ENCODE measurements at places on chromosomes 5 and 9.

DNA sequence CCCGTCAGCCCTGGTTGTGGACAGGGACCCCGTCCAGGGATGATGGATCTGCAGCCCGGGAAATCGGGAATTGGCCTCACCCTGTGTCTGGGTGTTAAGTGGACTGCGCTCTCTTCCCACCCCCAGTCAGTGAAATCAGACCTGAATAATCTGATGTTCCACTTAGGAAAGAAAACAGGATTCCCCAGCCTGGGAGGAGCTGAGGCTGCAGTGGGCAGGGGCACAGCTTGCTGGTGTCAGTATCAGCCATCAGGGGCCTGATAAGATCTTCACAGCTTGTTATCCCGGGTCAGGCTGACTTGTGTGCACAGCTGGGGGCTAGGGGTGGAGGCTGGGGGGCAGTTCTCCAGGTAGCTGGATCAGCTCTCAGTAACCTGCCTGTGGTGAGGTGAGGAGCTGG lies 29.1 kb downstream of the LMX1B start:
- DNase-seq, result no peak

- DNase-seq, result no peak
Measured at GRCh38 chr9:4349816-4350418, 50.0 kb upstream of the GLIS3 start.

- no peak for DNase-seq
Measured at GRCh38 chr5:175829813-175830585, 41.4 kb upstream of the CPLX2 start.

DNA sequence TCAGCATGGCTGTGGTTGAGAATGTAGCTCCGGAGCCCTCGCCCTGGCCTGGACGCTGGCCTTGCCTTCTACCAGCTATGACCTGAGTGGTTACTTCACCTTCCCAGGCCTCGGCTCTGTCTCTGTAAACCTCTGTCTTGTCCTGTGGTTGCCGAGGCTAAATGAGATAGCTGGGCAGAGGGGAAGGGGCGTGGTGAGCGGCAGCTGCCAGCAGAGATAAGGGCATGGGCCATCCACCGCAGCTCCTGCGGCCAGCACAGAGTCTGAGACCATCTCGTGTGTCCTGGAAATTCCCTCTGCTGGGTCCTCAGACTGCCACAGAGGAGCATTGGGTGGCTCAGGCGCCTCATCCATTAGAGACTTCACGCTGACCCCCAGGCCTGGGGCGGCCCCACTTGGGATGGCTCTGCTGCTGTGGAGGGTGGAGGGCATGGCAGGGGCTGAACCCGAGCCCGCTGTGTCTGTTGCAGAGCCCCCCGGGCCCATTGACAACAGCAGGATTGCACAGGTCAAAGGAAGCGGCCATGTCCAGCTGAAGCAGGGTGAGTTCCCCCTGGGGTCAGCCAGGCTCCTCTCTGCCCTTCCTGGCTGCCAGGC lies 43.9 kb downstream of the USP20 start:
- DNase-seq, result no peak

DNA sequence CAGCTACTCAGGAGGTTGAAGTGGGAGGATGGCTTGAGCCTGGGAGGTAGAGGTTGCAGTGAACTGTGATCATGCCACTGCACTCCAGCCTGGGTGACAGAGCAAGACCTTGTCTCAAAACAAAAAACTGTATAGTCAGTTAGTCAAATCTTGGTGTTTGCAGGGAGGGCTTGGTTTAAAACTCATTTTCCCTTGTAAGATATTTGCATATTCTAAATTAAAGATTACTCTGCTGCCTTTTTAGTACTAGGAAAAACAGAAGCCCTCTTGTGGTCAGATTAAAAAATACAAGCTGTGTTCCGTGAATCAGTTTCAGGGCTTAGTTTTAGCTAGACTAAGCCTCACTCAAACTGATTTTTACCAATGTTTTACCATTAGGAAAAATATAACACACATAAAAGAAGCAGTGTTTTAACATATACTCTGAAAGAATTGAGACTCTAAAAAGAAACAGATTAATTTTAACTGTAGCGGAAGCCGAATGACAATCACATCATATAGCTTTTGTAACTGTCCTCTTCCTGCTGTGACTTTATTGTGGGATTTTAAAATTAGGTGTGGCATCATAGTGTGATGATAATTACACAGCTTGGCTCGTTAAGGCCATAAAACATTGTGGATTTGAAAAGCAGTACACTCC lies 84.9 kb upstream of the BASP1 start:
- no peak for DNase-seq

DNA sequence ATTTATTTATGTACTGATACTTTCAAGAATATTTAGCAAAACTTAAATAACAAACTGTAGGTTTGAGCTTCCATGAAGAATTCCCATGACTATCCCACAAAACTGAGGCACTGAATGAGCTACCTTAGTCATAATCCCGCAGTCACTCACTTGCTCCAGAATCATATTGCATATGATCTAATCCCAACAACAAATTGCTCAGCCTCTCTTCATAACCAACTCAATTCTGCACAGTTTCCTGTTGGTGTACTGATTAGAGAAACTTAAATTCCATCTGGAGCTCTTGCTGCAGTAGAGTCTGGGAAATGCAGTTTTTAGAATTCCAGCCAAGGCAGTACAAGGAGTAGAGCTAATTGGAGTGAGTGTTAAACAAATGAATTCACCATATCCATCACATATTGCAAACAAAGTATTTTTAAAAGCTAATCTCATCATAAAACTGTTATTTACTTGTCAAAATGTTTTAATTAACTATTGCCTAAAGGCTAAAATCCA lies 35.7 kb upstream of the CDH18 start:
- DNase-seq, result no peak

GRCh38 chr5:154523709-154524108 lies 45.7 kb upstream of the HAND1 start:
- no peak for DNase-seq

- DNase-seq, result no peak
Measured at GRCh38 chr5:142698447-142699183, 12.7 kb upstream of the FGF1 start.

- no peak for DNase-seq
Measured at GRCh38 chr5:179166886-179167841, 107.0 kb downstream of the ZNF354C start.

DNA sequence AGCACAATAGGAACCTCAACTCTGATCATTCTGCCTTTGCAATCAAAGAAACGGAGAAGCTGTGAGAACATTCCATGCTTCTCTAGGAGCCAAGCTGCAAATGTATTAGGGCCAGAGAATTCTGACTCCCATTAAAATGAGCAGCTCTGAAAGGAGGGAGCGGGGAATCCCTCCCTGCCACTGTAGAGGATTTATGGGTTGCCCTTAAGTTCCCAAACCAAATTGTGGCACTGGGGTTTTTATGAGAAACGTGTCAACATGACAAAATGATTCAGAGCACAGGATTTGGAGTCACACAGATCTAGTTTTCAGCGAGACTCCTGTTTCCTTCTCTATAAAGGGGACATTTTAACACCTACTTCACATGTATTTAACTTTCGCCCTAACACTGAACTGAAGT lies 1.8 kb downstream of the IL6ST start:
- DNase-seq, result no peak

DNA sequence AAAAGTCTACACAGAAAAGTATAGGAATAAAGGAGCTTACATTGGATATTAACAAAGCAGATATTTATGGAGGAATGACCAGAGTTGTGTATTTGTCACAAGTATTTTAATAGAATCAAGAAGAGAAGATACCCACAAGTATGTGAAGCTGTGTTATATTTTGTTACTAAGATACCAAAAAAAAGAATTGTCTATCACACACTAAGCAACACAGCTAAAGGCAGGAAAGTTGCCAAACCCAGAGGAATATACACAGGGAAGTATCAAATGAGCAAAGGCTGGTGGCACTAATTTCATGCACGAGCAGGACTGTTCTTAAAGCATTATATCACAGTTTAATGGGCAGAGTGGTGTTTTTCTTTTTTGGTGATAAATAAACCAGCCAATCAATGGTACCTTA lies 30.9 kb upstream of the RAI14 start:
- DNase-seq, result no peak

DNA sequence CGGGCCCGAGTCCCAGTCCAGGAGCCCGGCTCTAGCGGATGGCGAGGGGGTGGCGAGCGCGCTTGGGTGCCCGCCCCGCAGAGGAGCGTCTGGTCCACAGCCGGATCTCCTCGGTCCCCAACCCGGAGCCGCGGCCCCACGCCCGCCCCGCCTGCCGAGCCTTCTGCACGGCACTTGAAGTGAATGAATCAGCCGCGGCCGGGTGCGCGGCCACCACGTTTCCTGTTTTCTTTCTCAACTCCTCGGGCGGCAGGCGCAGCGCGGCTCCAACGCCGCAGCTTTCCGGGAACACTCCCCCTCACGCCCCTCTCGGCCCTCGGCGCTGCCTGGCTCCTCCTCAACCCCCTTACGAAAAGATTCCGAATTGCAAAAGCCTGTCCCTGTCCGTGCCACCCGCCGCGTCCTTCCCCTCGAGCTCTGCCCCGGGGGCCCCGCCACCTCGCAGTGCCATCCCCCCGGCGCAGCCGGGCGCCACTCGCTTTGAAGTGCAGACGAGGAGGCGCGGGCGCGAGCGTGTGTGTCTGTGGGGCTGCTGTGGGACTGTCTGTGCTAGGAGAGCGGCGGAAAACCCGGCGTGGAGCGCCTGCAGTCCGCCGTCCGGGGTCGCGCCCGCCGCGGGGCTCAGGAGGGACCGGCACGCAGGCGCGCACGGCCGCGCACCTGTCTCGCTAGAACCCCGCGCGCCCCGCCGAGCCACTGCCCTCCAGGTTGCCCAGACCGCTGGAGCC lies 456.6 kb downstream of the RAB3C start:
- peak; percentile 16 for DNase-seq

DNA sequence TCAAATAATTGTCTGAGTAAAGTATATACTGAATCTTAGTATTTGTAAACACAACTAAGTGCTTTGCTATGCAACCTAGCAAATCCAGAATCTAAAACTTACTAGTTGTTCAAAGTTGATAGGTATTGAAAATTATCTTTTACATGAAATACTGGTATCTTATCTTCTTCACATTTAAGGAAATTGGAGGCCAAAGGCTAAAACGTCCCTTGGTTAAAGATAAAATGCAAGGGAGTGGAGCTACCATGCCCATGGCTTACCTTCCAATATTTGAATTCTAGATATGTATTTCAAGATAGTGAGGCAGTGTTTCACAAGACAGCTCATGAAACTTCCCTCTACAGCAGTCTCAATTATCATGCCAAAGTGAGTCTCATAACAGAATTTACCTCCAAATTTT lies 373.5 kb downstream of the KIAA0825 start:
- no peak for DNase-seq

DNA sequence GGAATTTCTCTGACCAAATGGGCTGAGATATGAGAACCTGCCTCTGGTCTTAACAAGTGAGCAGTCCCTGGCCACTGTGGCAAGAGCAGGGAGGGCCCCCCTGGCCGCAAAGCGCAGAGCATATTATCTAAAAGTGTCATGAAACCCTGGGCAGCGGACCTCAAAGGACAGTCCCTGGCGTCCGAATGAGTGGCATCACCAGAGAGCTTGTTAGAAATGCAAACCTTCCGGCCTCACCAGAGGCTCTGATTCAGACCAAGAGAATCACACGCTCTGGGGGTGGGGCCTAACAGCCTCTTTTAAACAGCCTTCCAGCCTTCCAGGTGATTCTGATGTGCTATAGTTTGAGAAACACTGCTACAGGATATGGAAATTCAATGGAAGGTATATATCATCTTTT lies 10.9 kb downstream of the PTPN3 start:
- no peak for DNase-seq

DNA sequence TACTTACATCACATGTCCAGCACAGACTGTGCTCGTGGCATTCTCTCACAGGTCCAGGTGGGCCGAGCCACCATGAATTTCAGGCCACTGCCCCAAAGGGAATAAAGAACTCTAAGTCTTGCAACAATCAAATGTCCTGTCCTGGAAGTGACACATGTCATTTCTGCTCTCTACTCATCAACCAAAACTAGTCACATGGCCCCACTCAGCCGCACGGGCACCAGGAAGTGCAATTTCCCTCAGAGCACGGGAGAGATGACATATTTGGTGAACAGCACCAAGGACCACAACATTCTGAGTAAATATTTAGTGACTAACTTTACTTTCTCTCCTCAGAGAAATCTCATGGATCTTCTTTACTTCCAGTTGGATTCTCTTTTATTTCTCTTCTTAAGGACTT lies 131.1 kb upstream of the TUT7 start:
- no peak for DNase-seq

DNA sequence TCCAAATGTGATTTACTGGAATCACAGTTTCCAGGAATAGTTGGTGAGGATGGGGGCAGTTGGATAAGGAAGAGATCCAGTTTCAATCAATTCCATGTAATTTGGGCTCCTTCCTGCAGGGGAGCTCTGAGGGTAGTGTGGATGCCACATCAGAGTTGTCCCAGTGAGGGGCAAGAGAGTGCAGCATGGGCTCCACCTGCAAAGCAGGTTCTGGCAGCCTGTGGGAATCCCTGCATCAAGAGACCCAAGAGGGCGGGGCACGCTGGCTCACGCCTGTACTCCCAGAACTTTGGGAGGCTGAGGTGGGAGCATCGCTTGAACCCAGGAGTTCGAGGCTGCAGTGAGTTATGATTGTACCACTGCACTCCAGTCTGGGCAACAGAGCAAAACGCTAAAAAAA lies 188.5 kb downstream of the CACNA1B start:
- DNase-seq, result no peak

DNA sequence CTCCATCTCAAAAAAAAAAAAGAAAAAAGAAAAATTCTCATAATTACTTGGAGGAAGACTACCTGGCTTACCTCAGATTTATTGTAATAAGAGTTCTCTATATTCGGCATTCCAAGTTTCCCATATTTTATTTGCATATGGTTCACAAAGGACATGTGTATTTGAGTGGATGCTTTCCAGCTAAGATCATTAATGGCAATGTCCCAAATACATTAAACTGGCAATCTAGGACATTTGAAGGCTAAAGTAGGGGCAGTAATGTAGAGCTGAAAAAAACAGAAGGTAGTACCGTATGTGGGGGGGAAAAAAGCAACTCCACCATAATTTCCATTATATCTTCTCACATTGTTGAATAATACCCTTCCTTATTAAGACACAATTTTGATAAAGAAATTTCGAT lies 4.9 kb downstream of the TUT7 start:
- no peak for DNase-seq

GRCh38 chr5:165175041-165175440 lies 1669.6 kb downstream of the MAT2B start:
- DNase-seq, result no peak

Measured in AG09309 (cell line).